ENCODE measurements at places on chromosomes 7 and 10.

DNA sequence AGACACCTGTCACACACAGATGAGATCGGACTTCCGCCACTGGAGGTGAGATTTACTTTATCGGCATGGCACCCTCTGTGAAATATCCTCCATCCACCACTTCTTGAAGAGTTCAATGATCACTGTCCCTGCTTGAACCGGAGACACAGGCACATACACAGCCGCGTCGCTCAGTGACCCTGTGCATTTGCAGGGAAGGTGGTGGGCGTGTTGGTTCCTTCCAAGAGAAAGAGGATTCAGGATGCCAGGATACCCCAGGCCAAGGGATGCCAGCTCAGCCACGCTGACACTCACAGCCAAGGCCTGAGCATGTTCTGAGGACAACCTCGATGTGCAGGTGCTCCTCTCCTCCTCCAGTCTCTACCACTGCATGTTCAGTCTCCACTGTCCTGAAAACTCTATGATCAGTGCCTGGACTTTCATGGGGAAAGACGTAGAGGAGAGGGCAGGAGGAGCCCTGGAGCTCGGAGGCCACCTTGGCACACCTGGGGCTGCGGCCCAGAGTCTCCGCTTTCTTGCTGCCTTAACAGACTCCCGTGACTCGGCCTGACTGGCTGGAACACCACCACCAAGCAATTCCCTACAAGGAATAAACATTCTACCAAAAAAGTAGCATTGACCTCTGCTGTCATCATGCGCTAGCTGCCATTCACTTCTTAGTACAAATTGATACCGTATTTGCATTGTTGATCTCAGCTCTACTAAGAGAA lies 115.2 kb downstream of the TCERG1L start:
- no peak for DNase-seq

DNA sequence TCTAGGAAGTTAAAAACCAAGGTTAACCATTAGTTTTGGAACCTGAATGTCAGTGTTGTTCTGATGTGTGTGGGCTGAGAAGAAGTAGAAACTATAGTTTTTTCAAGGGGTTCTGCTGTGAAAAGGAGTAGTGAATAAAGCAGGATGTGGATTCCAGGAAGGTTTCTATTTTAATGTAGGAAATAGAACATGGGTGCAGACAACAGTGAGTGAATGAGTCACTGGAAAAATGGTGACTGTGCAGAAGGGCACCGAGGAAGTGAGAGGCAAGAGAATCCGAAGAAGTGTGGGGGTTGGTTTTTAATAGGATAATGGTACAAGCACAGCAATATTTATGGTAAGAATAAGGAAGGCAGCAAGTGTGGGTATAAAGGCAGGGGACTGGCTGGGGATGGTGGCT lies 120.4 kb downstream of the ARHGAP21 start:
- no peak for DNase-seq

GRCh38 chr7:76231583-76231982 lies 29.9 kb downstream of the SRRM3 start:
- DNase-seq: no peak

DNA sequence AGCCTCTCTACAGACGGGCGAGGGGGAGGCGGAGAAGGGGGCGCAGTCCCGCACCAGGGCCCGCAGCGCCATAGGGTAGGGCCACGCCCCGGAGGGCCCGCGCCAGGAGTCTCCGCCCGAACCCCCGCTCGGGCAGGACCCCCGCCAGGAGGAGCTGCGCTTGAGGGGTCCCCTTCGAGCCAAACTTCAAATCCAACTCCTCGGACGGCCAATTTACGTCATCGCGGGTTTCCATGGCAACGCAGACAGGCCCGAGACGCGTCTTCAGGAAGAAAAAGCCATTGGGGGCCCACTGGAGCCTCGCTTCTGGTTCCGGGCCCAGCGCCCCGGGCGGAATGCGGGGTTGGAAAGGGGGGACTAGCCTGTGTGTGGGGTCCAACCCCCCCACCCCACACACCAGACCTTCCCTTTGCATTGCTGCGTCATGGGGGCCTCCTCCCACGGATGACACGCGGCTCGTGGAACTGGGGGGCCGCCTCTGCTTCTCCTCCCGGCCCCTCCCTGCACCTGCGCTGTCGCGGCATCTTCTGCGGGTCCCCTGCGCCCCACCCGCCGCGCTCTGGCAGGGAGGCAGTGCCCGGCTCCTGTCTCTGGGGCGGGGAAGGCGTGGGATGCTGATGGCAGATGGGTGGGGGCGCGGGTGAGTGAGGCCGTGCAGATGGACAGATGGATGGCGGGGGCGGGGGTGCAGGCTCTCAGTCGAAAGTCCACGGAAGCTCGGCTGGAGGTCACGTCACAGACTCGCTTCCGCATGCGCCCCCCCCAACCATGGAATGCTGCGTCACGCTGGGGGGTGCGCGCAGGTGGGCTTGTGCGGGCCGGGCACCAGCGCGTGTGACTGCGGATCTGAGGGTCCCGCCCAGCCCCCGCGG lies 1.2 kb downstream of the CALY start:
- no peak for DNase-seq

- no peak for DNase-seq
Observed at GRCh38 chr10:50540826-50541122, 83.0 kb downstream of the SGMS1 start.

GRCh38 chr7:87935384-87935706 lies 1.3 kb downstream of the ADAM22 start:
- DNase-seq: no peak

DNA sequence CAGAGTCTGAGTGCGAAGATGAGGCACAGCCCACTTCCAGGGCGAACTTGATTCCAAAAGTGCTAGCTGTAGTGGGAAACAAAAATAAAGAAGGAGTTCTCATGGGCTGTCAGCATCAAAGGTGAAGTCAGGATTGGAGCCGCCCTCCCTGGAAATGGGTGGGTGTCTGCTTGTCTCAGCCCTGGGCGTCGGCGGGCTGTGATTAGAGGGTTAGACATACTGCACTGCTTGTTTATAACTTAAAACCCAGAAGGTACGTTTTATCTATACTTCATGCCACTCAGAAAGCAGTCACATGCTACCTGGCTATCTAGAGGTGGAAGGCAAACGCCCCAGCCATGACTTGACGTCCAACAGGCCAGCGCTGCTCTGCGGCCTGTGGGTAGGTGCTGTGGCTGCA lies 108.7 kb upstream of the NPS start:
- no peak for DNase-seq

- DNase-seq: no peak
Observed at GRCh38 chr10:29623797-29624196, 11.0 kb downstream of the SVIL start.
